ENCODE measurements at places on chromosomes 5 and 9. TPM values are rescaled to one million over a fixed set of nuclear protein-coding genes. Genes with fewer than 3 reads are reported as not detected.

The SPATA31E1 gene
- 0.59 TPM for total RNA-seq

The CCDC152 gene
- 3.3 TPM for total RNA-seq

The FANCG gene
- 36.6 TPM for total RNA-seq

The GABRG2 gene
- not detected for total RNA-seq

The PLCXD3 gene
- 5.1 TPM for total RNA-seq

The IGFBPL1 gene
- not detected for total RNA-seq

The CCNI2 gene
- total RNA-seq, result not detected

The CDK7 gene
- total RNA-seq, result 46.1 TPM

The INSL4 gene
- total RNA-seq, result not detected

The NR2F1-AS1 gene
- total RNA-seq, result 3.1 TPM

The MBLAC2 gene
- 8.1 TPM for total RNA-seq

The IL33 gene
- 11.0 TPM for total RNA-seq

The PDE6A gene
- not detected for total RNA-seq

The PITX1 gene
- 1.8 TPM for total RNA-seq

The PANK3 gene
- 27.9 TPM for total RNA-seq

The SOX30 gene
- not detected for total RNA-seq

The CCNJL gene
- total RNA-seq, result not detected

The LCN10 gene
- under 0.01 TPM for total RNA-seq

The PCDHB7 gene
- 0.37 TPM for total RNA-seq

The ADGRV1 gene
- 0.20 TPM for total RNA-seq

The OR13C8 gene
- not detected for total RNA-seq

The QRFP gene
- total RNA-seq, result not detected

The PCDHA2 gene
- not detected for total RNA-seq

The FNIP1 gene
- 57.0 TPM for total RNA-seq

All from subcutaneous preadipocyte (primary cell).